PC-3 (cell line): ENCODE measurements at places on chromosomes 7 and 10. TPM values are rescaled to one million over a fixed set of nuclear protein-coding genes. Genes with fewer than 3 reads are reported as not detected.

GRCh38 chr7:149689291-149689721 is 84.1 kb downstream of the ZNF467 start:
- H3K27ac ChIP-seq, result no peak overlapping the region
- no peaks in the 10 kb centered on the region for H3K36me3 ChIP-seq
- no peaks in the 10 kb centered on the region for H3K27me3 ChIP-seq
- DNase-seq, result no peak

- no peaks in the 10 kb centered on the region for H3K27me3 ChIP-seq
- H3K4me1 ChIP-seq, result no peaks in the 10 kb centered on the region
- no peak overlapping the region for H3K4me3 ChIP-seq
- no peak for DNase-seq
- H3K36me3 ChIP-seq, result peaks cover 50% of the 10 kb centered on the region
Measured at GRCh38 chr7:73696372-73696771, 13.0 kb downstream of the BUD23 start.

DNA sequence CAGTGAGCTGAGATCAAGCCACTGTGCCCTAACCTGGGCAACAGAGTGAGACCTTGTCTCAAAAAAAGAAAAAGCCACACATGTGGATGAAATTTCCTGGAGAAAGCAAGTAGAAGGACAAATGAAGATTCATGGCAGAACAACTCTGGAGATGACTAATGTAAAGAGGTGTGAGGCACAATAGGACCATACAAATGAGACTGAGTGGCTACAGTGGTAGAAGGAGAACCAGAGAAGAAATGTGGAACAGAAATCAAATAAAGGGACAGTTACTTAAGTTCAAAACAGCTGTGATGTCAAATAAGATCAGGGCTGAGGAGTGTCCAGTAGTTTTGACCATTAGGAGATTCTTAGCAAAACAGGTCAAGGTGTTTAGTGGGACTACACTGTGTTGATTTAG is 130.9 kb upstream of the CDK6 start:
- H3K27me3 ChIP-seq, result no peaks in the 10 kb centered on the region
- H3K4me3 ChIP-seq, result no peak overlapping the region
- no peak for DNase-seq
- H3K27ac ChIP-seq, result no peak overlapping the region
- no peaks in the 10 kb centered on the region for H3K4me1 ChIP-seq
- H3K36me3 ChIP-seq, result no peaks in the 10 kb centered on the region

- no peaks in the 10 kb centered on the region for H3K27me3 ChIP-seq
- no peak for DNase-seq
- H3K27ac ChIP-seq, result no peak overlapping the region
- H3K36me3 ChIP-seq, result no peaks in the 10 kb centered on the region
Measured at GRCh38 chr10:120475844-120476791, 19.1 kb downstream of the PLPP4 start.

DNA sequence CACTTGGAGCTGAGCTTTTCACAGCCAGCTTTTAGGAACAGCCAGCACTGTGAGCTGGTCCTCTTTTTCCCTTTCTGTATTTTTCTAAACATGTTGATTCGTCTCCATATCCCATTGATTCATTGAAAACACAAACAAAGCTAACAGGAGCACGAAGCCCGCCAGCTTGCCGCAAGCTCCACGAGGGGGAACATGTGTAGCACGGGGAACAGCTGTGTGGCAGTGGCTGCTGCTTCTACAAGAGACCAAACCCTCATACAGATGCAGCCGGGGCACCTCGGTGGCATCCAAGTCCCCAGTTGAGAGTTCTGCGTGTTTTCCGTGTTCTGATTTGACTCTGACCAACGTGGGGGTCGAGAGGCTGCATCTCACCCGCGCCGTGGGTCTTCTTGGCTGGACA is 80.8 kb upstream of the SH2B2 start:
- H3K36me3 ChIP-seq, result no peaks in the 10 kb centered on the region
- DNase-seq, result no peak
- H3K4me3 ChIP-seq, result no peak overlapping the region

DNA sequence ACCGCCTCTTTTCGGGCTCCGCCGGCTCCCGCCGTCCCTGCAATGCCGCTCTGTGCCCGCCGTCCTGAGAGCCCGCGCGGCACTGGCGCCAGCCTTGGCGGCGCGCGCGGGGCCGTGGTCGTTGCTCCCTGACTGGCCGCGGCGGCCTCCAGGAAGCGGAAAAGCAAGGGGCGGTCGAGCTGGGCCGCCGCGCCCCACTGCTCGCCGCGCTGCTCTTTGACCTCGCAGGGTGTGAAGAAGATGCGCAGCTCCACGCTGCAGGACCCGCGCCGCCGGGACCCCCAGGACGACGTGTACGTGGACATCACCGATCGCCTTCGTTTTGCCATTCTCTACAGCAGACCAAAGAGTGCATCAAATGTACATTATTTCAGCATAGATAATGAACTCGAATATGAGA is at the start of gene CDC14C:
CDC14C (plus strand) TSS at position 115 of the 400 bp plus-strand sequence; CDS start at position 241, 126 bp downstream.
- H3K27me3 ChIP-seq, result no peaks in the 10 kb centered on the region
- H3K27ac ChIP-seq, result no peak within 1 kb of the TSS
- DNase-seq, result no peak
- H3K36me3 ChIP-seq, result no peaks in the 10 kb centered on the region
- H3K4me1 ChIP-seq, result no peaks in the 10 kb centered on the region

DNA sequence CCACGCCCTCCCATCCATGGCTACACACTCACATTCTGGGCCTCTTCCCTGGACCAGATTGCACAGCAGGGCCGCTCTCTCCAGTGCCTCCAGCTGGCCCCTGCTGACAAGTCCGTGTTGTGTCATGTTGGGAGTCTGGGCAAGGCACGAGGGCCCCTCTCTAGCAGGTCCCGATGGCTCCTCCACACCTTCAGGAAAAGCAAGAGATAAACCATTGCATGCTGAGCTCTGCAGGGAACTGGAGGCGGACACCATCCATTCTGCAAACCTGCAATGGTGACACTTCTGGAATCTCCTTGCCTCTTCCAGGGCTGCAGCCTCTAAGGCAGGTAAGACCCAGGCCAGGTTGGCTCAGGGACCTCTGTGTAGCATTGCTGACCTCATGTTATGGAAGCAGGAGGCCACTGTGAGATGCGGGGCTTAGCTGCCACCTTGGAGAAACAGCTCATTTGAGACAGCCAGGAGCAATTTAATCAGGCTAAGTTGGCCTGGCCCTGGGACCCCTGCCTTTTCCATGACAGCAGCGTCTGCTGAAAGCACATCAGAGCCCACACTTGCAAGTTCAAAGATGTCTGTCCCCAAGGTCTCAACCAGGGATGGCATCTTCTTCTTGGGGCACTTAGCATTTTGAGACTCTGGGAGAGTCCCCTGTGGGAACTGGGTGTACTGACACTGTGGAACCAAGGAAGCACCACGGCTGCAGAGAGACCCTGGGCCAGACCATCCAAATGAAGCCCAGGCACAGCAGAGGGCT is 34.2 kb upstream of the LEP start:
- no peak overlapping the region for H3K4me3 ChIP-seq
- no peaks in the 10 kb centered on the region for H3K36me3 ChIP-seq
- H3K4me1 ChIP-seq, result peaks cover 11% of the 10 kb centered on the region; the same call in 1 of the 2 replicates
- peaks cover 21% of the 10 kb centered on the region for H3K27me3 ChIP-seq
- H3K27ac ChIP-seq, result no peak overlapping the region
- no peak for DNase-seq

DNA sequence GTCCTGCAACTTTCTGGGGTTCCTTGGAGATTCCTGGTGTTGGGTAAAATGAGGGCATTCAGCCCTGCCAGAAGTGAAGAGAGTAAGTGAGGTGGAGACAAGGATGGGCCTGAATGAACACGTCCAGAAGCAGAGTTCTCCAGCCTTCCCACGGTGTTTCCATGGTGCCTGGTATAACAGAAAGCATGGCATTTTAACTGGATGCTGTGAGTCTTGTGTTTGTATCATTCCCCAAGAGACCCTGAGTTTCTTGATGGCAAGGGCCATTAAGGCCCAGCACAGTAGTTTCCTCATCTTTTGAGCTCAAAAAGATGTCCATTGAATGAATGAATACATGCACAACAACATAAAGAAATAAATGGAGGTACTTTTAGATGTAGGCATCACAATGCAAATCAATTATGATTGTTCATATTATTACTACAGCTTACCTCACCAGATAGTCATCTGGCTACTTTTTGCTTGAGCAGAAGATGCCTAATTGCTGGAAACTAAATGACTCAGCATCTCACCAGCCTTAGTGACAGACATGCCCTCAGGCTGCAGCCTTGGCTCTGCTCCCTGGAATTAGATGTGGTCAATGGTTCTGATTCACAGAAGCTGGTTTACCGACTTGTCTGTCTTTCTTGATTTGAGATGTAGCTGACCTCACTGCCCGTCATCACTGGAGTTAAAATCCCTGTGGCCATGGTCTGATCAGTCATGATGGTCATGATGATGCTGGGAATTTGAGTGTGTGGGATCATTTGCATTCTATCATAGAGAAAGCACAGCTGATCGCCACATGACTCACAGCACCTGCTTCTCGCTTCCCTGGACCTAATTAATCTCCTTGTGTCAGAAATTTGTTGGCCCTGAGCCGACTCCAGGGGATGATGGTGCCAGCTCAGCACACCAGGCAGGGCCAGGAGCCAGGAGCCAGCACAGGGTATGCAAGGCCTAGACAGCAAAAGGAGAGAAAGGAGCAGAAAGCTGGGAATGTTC is 83.9 kb downstream of the CXCL12 start:
- H3K27ac ChIP-seq, result peak overlapping the region; percentile 24
- no peaks in the 10 kb centered on the region for H3K36me3 ChIP-seq

DNA sequence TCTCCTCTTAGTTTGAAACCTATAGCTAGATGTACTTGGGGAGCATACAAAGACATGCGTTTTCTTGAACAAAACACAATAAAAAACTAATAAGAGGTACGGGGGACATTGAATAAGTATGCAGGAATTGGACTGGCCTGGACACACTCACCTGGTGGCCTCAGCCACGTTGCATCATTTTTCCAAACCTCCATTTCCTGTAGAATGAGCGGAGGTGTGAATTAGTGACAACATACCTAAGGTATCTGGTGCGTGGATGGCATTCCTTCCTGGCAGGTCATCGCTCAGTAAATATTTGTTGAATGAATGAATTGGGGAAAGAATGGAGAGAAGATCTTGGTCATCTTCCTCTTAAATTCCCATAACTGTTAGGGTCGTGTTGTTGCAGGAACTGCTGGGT is 103.2 kb upstream of the CTBP2 start:
- DNase-seq, result peak; percentile 94
- H3K4me3 ChIP-seq, result peak overlapping the region; percentile 41; the same call in 1 of the 2 replicates
- H3K27ac ChIP-seq, result peak overlapping the region; percentile 44
- no peaks in the 10 kb centered on the region for H3K36me3 ChIP-seq
- no peaks in the 10 kb centered on the region for H3K27me3 ChIP-seq

- H3K27me3 ChIP-seq, result no peaks in the 10 kb centered on the region
- no peak overlapping the region for H3K4me3 ChIP-seq
- DNase-seq, result no peak
- no peaks in the 10 kb centered on the region for H3K36me3 ChIP-seq
Measured at GRCh38 chr7:102044984-102045673, 227.7 kb downstream of the CUX1 start.

- no peak overlapping the region for H3K4me3 ChIP-seq
- H3K4me1 ChIP-seq, result no peaks in the 10 kb centered on the region
- H3K27ac ChIP-seq, result no peak overlapping the region
- no peak for DNase-seq
Measured at GRCh38 chr7:28192786-28193585, 12.4 kb upstream of the JAZF1 start.

- H3K4me1 ChIP-seq, result no peaks in the 10 kb centered on the region
- no peaks in the 10 kb centered on the region for H3K27me3 ChIP-seq
- H3K36me3 ChIP-seq, result no peaks in the 10 kb centered on the region
Measured at GRCh38 chr10:69415951-69416350, 767 bp downstream of the TACR2 start.

DNA sequence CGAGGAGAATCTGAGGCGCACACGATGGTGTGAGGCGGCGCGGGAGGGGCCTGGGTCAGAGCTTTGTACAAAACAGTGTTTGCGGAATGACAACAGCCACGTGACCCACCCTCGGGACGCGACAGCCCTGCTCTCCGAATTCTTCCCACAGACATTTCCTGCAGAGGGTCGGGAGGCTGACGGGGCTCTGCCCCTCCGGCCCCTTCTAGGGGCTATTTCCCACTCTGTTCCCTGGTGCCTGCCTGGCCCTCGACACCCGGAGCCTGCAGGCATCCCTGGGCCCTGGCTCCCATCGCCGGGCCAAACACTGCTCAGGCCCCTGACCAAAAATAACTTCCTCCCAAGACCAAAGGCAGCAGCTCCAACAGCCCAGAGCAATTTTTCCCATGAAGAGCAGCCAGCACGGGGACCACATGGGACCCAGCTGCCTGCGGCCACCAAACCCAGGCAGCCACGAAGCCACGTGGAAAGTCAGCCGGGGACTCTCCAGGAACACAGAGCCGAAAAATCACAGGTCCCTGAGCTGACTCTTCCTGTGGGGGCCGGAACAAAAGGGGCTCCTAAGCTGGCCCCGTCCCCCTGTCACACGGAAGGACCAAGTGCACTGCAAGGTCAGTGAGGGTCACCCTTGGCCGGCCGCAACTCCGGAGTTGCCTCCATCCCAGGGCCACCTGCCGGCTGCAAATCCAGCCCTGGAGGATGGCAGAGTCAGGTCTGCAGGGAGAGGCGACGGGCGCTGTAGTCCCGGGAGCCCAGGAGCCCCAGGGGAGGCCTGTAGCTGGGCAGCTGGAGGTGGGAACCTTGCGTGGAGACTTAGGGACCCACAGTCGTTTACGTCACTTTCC is 42.0 kb downstream of the PAPOLB start:
- H3K4me1 ChIP-seq, result no peaks in the 10 kb centered on the region
- no peak overlapping the region for H3K4me3 ChIP-seq
- no peaks in the 10 kb centered on the region for H3K27me3 ChIP-seq
- DNase-seq, result no peak
- H3K27ac ChIP-seq, result no peak overlapping the region

DNA sequence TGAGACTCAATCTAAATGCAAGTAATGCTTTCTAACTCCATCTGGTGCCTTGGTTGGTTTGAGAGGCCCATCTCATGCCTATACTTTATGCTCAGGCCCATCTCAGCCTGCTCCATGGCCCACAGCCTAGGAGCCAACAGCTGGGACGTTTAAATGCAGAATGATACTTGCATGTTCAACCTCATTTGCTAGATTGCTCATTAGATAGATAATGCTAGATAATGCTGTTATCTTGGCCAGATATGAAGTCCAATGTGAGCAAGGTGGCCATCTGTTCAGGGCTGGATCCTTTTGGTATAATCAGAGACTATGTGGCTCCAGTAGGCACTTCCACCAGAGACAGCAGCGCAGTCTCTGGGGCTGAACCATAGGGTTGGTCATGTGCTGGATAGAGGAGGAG is 321.6 kb upstream of the PHYHIPL start:
- H3K27ac ChIP-seq, result no peak overlapping the region
- peaks cover 18% of the 10 kb centered on the region for H3K4me1 ChIP-seq
- H3K4me3 ChIP-seq, result no peak overlapping the region
- H3K36me3 ChIP-seq, result no peaks in the 10 kb centered on the region

DNA sequence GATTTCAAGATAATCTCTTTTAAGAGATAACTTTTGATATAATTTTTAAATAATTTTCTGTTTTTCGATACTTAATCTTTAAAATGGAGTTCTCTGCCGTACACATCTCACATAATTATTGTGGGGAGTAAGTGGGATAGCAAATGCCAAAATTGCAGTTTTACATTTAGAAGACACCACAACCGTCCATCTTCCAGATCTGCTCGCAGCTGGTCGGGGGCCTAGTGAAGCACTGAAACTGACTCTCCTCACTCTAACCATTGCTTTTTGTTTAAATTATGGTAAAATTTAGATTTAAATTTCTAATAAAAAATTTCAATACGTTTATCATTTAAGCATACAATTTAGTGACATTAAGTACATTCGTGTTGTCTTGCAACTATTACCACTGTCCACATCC is 94.2 kb downstream of the PRR15 start:
- H3K36me3 ChIP-seq, result no peaks in the 10 kb centered on the region
- DNase-seq, result no peak
- no peak overlapping the region for H3K27ac ChIP-seq
- H3K4me1 ChIP-seq, result peaks cover under 1% of the 10 kb centered on the region; the same call in 1 of the 2 replicates
- H3K4me3 ChIP-seq, result no peak overlapping the region
- H3K27me3 ChIP-seq, result no peaks in the 10 kb centered on the region

The CAV1 gene
- 284 and 296 TPM in 2 replicates for total RNA-seq

The CNNM1 gene
- 3.3 and 4.3 TPM in 2 replicates for total RNA-seq

The HOXA10 gene
- 36.0 and 46.1 TPM in 2 replicates for total RNA-seq

The UROS gene
- 45.6 and 50.6 TPM in 2 replicates for total RNA-seq

The GOLGA7B gene
- total RNA-seq, result 0.26 and 0.29 TPM in 2 replicates
